ENCODE measurements at places on chromosomes 16 and 17.

DNA sequence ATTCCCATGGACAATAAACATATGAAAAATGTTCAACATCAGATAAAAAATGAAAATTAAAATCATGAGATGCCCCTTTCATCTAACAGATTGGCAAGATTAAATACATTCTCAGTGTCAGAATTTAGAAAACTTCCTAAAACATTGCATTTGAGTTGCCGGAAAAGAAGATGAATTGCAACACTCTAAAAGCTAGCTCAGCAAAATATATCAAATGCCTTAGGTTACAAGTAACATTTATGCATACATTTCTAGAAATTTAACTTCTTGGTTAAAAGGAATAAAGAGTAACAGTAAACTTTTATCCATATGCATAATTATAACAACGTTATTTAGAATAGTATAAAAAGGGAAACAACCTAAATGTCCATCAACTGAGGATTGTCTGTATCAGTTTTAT is 239.0 kb downstream of the PMP22 start:
- DNase-seq = no peak

- peak; percentile 99 for DNase-seq
Measured at GRCh38 chr16:80027007-80027965, 426.7 kb upstream of the MAF start.

- no peak for DNase-seq
Measured at GRCh38 chr17:21395764-21396163, 19.6 kb downstream of the KCNJ12 start.

GRCh38 chr16:54341892-54342776 is 55.5 kb upstream of the IRX3 start:
- DNase-seq = peak; percentile 55

DNA sequence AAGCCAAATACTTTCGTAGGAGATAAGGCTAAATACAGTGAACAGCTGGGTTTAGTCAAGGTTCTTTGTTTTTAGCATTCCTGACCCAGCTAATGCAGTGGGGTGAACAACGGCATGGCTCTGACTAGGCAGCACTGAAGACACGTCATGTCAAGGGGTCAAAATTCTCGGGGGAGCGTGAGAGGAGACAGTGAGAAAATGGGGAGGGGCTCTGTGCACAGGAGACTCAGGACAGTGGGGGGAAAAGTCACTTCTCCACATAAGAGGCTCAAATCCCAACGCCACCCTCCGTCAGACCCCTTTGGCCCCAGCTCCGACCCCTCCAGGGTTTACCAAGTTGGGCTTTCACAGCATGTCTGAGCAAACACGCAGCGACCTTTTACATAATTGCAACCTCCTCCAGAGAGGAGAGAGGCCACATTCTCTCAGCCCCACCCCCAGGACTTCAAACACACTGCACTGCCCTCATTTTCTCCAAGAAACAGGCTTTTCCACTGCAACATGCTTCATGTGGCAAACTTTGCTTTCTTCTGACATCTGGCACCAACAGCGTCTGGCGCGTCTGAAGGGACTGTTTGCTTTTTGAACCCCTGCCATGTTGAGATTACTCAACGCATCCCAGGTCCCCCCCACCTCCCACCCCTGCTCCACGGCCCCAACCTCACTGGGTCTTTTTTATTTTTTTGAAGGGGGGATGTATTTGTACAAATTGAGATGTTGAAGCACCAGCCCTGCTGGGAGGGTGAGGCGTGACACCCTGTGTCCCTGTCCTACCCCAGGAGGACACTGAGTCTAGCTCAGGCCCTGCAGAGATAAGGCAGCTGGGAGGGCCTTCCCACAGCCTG is 30.0 kb downstream of the AXIN2 start:
- DNase-seq = no peak

DNA sequence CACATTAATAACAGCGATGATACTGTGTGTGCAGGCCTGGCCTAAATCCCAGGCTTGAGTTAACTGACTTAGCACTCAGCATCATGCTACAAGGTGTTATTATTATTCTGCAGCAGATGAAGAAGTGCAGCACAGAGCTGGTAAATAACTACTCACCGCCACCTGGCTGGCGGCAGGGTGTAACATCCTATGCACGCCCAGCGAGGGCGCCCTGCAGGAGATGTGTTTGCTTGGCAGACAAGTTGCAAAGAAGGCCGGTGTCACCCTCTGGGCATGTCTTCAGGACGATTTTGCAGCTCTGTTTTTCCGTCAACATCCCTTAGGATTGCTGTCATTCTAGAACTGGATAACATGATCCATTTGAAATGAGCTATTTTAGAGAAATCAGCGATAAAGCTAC is 30.1 kb downstream of the DNAH9 start:
- no peak for DNase-seq

- peak; percentile 4 for DNase-seq
Measured at GRCh38 chr16:82497139-82497538, 129.6 kb upstream of the CDH13 start.

Measured in epithelial cell of esophagus (primary cell).